ENCODE measurements at places on chromosomes 2 and 18.

DNA sequence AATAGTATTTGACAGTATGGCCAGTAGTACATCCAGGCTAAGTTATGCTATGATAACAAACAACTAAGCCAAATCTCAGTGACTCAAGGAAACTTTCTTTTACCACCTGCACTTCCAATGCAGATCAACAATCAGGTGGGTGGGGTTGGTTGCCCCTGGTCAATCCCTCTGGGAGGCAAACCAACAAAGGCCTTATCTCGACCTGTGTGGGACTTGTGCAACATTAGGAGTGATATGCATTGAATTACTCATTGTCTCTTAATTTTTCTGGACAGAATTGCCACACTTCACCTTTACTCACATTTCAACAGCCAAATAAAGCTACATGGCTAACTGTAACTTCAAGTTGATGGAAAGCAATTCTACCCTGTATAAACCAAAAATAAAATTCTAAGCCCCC is 1049.3 kb upstream of the CDH2 start:
- DNase-seq: no peak

- no peak for DNase-seq
Measured at GRCh38 chr2:40118622-40119021, 333.3 kb downstream of the SLC8A1 start.

- DNase-seq: no peak
Measured at GRCh38 chr2:227872676-227873075, 1.2 kb downstream of the DAW1 start.

DNA sequence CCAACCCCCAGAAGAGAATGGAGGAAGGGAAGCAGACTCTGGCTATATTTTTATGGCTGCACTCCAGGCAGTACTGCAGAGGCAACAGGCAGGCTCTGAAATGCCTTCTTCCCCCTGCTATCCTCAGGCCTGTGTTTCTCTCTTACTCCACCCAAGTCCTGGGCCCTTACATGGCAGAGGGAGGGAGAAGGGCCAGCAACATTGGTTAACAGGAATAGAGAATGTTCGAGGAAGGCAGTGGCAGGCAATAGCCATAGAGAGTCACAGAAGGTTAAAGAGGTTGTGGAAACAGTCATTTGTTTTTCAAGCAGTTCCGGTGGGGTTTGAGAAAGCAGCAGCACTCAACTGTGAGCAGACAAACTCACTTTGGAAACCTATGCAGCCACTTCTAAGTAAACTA is 15.1 kb upstream of the DARS1 start:
- DNase-seq: no peak

DNA sequence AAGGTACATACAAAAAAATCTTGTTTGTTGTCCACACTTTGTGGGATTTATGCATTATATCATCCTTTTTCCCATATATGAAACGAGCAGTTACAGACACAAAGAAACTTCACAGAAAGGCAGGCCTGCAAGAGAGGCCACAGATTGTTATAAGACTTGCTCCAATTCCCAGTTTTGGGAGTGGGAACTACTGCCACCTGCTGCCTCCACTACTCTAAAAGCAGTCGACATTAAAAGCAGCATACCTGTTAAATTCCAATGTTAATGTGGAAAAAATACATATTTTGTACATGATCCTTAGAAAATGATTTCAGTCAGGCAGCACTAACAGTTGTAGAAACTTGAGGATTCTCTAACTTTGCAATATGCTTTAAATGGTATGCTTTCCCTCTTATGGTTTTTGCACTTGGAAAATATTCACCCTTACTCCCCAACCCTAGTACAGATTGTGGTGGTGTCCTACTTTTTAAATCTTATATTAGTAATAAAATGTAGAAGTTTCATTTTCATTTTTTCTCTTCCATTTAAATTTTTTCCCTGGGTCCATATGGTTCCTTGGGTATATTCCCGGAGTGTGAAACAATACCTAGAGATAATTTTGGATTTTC is 37.9 kb downstream of the SLC38A11 start:
- DNase-seq: no peak

DNA sequence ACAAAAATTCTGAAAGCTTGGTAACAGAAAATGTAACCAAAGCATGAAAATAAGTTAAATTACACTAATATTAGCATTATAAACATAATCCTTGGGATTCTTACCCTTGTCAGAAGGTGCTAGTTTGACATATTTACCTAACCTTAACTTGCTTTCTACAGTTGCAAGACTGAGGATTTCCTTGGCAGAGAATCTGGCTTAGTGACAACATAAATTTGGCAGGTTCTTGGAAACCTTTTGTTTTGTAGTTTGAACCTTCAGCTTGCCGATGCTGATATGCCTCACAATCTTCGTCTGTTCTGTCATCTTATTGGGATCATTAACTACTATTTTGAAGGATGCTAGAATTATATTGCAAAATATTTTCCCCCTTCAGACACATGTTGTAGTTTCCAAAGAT is 3.4 kb downstream of the XIRP2 start:
- DNase-seq: no peak

GRCh38 chr2:178913049-178913441 is 105.8 kb upstream of the TTN start:
- DNase-seq: no peak

DNA sequence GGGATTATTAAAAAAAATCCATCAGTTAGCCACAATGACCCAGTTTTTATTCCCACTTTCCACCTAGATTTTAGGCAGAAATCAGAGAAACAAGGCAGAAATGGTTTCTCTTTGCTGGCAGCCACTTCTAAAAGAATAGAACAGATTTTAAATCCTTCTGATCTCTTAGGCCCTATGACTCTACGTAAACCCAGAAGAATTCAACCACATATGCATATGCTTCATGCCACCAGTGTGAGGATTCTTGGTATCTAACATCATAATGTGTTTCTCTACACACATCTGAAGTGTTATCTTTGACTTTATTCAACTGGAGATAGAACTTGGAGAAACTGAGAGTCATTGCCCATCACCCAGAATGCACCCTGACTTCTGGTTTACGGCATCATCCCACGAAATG is 128.7 kb upstream of the TANK start:
- DNase-seq: no peak

- DNase-seq: no peak
Measured at GRCh38 chr2:236173729-236174607, 5.8 kb upstream of the GBX2 start.

- no peak for DNase-seq
Measured at GRCh38 chr2:172447811-172448493, 20.6 kb downstream of the ITGA6 start.

- no peak for DNase-seq
Measured at GRCh38 chr2:49988276-49988675, 834.0 kb upstream of the FSHR start.

DNA sequence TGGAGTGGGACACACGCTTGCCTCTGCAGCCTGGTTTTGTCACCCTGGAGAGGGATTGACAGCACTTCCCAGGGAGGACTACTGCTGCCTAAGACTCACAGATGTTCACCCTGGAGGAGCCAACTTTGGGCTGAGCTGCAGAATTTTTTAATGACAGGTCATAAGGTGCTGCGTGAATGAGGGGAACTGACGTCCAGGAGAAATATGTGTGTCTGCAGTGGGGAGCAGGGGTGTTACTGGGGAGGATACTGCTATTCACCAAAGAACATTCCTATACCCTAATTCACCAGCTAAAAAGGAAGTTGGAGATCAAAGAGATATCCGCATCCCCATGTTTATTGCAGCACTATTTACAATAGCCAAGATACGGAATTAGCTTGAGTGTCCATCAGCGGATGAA is 144.4 kb downstream of the MGAT5 start:
- no peak for DNase-seq

- no peak for DNase-seq
Measured at GRCh38 chr18:13720847-13721246, 5.5 kb downstream of the FAM210A start.

- no peak for DNase-seq
Measured at GRCh38 chr2:187658952-187659525, 104.8 kb upstream of the TFPI start.

DNA sequence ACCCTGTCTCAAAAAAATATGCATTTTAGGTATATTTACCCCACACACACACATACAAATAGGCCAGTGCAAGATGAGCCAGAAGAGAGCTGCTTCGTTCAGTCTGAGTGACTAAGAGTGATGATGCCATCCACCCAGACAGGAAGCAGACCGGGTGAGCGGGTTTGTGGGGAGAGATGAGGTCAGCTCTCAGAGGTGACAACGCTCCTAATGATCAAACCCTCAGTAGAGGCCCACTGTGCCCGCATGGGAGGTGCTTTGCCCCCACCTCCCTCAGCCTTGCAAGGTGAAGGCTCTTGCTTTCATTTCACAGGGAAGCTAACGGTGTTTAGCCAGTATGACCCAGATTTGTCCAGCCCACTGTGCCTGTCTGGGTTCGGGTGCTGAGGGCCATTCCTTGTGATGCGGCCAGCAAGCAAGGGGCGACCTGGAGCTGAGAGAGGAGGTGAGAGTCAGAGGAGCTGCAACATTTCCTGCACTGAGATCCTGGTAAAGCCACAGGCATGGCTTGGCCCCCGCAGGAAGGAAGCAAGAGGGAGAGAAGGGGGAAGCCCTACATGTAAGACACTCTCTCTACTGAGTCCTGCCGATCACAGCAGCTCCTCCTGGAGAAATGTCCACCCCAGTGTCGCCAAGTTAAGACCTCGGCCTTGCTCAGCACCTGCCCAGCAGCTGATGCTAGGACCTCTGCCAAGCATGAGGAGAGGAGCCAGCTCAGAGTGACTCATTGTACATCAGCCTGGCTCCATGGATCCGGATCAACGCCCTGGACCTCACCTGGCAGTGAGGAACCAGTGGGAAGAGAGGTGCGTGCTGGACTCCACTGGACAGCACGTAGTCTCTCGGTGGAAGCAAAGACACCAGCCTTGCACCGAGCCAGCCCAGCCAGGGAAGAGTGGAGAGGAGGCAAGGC is 37.0 kb downstream of the NIFK start:
- DNase-seq: peak; percentile 47

DNA sequence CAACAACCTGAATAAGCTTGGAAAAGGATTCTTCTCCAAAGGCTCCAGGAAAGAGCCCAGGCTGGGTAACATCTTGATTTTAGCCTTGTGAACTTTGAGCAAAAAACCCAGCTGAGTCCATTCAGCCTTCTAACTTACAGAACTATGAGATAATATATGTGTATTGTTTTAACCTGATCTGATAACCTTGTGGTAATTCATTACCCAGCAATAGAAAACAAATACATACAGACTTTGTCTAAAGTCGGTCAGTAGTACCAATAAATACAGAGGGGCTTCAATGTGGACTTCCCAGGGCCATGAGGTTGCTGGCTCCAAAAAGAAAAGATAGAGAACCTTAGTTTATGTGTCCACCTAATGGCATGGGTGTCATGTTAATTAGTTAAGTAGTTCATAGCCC is 191.8 kb downstream of the KCNH7 start:
- DNase-seq: no peak

DNA sequence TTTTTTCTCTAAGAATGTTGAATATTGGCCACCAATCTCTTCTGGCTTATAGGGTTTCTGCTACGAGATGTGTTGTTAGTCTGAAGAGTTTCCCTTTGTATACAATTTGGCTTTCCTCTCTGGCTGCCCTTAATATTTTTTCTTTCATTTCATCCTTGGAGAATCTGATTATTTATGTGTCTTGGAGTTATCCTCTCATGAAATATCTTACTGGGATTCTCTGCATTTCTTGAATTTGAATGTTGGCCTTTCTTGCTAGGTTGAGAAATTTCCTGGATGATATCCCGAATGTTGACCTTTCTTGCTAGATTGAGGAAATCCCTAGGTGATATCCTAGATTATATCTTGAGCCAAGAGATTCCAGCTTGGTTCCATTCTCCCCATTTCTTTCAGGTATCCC is 125.6 kb downstream of the SLC5A7 start:
- no peak for DNase-seq

All from effector CD8-positive, alpha-beta T cell (primary cell).